Stimulated activated CD4-positive, alpha-beta T cell treated with anti-CD3 and anti-CD28 coated beads, Interleukin-1b, Interleukin-23, amount 100 ng/mL, for 1 hour (primary cell): ENCODE measurements at places on chromosomes 1 and 21.

DNA sequence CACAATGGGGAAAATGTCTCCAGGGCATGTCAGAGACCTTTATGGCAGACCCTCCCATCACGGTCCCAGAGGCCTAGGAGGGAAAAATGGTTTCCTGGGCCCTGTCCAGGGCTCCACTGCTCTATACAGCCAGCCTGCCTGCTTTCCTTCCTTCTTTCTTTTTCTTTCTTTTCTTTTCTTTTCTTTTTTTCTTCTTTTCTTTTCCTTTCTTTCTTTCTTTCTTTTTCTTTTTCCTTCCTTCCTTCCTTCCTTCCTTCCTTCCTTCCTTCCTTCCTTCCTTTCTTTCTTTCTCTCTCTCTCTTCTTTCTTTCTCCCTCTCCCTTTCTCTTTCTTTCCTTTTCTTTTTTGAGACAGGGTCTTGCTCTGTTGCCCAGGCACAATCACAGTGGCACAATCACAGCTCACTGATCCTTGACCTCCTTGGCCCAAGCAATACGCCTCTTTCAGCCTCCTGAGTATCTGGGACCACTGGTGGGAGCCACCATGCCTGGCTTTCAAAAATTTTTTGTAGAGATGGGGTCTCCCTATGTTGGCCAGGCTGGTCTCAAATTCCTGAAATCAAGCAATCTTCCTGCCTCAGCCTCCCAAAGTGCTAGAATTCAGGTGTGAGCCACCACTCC is 106.9 kb downstream of the BACH1 start:
- no peak for DNase-seq

- DNase-seq, result no peak
These were observed 6.8 kb downstream of the GJC2 start for GRCh38 chr1:228156515-228156881.

DNA sequence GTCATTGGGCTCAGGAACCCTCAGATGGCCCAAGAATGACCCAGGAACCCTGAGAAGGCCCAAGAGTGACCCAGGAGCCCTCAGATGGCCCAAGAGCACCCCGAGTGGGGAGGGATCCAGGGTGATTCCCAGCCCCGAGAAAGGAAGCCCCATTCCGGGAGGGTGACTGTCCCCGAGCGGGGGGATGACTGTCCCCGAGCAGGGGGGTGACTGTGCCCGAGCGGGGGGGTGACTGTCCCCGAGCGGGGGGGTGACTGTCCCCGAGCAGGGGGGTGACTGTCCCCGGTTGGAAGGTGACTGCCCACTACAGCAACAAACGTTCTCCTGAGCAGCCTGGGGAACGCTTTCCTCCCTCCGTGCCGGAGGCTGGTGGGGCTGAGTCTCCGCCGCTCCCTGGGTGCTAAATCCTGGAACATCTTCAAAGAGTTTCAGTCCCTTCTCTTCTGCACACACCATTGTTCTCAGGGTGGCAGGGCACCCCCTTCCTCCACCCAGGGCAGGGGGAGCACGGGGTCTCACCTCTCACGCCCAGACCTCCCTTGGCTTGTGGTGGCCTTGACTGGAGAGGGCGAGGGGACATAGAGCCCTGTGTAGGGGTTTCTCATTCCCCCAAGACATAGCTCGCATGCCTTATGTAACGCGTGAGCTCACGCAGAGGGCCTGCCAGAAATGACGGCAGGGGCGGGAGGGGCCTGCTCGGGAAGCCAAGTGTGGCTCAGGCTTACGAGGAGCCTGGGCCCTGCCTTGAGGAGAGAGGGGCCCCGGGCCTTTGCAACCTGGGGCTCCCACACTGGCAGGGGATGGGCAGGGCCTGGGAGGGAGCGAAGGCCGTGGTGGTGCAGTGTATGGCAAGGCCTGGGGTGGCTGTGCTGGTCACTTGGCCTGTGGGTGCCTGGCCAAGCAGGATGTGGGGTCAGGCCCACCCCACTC is 14.3 kb upstream of the SKI start:
- no peak for DNase-seq

DNA sequence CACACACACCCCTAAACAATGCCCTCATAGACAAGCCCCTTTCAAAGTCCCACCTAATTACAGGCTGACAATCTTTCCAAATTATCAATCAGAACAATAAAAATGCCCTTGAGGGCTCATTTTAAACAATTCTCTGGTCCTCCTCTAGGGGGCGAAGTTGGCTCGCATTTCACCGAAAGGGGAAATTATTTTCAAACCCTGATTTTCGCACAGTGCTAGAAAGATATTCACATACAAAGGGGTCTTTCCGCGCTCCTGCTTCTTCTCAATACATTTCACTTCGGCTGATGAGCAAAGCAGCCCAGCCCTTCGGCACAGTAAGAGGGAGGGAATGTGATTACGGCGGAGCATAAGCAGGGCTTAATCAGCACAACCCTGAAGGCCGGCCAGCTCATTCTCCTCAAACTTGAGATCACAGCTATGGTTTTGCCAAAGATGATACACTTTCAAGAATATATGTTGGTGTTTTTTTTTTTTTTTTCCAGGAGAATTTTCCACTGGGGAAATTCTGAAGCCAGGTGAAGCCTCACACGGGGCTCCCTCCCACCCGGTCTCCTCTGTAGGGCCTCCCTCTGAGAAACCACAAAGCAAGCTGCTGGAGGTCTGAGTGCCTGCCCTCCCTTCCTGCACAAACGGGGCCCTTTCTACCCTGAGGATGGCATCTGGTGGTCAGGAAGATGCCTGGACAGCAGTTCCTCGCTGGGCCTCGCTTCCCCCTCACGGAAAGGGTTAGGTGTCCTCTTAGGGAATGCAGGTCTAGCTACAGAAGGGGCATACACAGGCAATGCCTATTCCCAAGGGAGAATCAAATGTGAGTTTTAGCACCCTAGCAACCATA is 66.9 kb downstream of the GNG12 start:
- DNase-seq, result no peak

DNA sequence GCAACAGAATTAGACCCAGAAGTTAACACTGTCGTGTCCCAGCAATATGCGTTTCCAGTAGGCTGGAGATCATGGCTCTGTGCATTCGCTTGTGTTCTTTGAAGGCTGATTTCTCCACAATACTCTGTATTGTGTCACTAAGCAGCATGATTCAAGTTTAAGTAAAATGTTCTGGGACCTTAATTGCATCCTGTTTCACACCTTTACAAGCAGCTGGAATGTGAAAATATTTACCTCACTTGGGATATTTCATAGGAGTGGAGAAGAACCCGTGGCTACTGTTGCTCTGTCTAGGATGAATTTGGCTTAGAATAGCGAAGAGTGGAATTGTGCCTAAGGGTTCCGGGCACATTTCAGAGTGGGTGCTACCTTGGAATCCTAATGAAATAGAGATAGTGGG is 6.3 kb downstream of the PTGFRN start:
- no peak for DNase-seq

DNA sequence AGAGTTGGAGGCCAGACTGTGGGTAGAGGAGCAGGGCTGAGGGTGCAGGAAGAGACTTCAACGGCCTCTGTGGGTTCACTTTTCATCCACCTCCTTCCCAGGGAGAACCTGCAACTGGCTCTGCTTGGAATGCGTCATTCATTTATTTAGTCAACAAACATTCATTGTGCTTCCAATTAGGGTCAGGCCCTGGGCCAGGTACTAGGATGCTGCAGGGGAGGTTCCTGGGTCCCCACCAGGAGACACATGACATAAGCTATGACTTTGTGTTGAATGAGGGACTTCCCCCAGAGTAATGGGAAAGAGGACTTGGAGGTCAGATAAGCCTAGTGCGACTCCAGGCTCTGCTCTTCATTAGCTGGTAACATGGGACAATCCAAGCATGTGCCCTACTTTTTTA is 46.3 kb upstream of the RPL11 start:
- DNase-seq, result no peak

- DNase-seq, result no peak
These were observed 1.3 kb downstream of the TACSTD2 start for GRCh38 chr1:58575551-58576324.

GRCh38 chr21:37006486-37007291 is at the start of gene RIPPLY3:
Gene RIPPLY3, plus strand, starts transcription at chr21:37006702. Its CDS starts 71 bp downstream, at chr21:37006773.
- DNase-seq, result no peak

GRCh38 chr1:8816264-8816663 is 1.2 kb downstream of the RERE start:
- no peak for DNase-seq

- no peak for DNase-seq
These were observed 390.6 kb downstream of the KCTD3 start for GRCh38 chr1:215957663-215958062.

GRCh38 chr1:36352125-36352909 is 28.9 kb upstream of the EVA1B start:
- no peak for DNase-seq

DNA sequence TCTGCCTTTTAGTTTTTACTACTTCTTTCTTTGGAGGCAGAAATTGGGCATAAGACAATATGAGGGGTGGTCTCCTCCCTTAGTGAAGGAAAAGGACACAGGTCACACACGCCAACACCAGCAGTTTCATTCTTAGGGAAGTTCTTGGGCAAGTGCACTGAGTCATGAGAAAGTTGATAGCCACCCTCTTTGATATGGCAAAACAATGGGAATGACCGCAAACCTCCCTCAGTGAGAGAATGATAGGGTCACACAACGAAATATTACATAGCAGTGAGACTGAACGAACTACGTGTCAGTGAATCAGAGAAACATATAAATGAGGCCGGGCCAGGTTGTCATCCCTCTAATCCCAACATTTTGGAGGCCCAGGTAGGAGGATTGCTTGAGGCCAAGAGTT is 20.0 kb downstream of the IL6R start:
- DNase-seq, result no peak
